ENCODE measurements at places on chromosomes 12 and 14. TPM values are rescaled to one million over a fixed set of nuclear protein-coding genes. Genes with fewer than 3 reads are reported as not detected.

C12orf54 gene
- total RNA-seq = 8.5 TPM

BATF gene
- 0.84 TPM for total RNA-seq

KLRC4 gene
- not detected for total RNA-seq

PROX2 gene
- total RNA-seq = not detected

POTEG gene
- not detected for total RNA-seq

NPFF gene
- not detected for total RNA-seq

PLCZ1 gene
- not detected for total RNA-seq

MAP3K9 gene
- 20.1 TPM for total RNA-seq

KCNJ8 gene
- total RNA-seq = 1.1 TPM

- peak; percentile 59 for ATAC-seq
Observed at GRCh38 chr12:28033538-28033915, 61.0 kb upstream of the PTHLH start.

GRCh38 chr14:29458547-29458946 lies 469.1 kb downstream of the PRKD1 start:
- ATAC-seq = no peak

DNA sequence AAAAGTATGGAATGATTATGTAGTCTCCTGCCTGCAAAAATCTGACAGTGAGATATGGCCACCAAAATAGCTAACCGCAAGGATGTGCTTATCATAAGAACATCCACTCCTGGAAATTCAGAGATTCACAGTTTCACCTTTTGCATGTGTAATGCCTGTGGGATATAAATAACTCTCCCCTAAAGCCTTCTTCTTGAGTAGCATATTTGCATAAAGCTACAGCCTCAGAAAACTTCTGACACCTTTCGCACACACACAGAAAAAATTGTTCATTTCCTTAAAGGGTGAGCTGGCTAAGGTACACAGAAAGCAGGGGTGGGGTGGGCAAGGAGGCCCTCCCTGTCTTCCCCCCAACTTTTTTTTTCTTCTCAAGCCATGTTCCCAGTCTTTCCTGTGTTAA lies 3.1 kb upstream of the IGF1 start:
- peak; percentile 17 for ATAC-seq

DNA sequence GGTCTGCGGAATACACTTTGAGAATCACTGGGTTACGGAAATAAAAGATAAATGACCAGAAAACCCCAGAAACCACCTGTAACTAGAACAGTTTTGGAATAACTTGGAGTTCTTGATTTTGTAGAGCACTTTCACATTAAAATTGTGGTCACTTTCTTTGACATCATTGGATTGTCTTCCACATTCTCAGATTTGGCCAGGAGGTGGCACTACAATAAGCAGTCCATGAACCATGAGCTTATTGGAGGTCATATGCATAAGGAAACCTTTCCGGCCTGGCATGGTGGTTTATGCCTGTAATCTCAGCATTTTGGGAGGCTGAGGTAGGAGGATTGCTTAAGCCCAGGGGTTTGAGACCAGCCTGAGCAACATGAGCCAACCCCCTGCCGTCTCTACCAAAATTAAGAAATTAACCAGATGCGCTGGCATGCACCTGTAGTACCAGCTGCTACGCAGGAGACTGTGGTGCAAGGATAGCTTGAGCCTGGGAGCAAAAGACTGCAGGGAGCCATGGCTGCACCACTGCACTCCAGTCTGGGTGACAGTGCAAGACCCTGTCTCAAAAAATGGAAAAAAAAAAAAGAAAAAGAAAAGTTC lies 107.7 kb upstream of the CAND1 start:
- peak; percentile 47 for ATAC-seq

- ATAC-seq = no peak
Observed at GRCh38 chr12:104182621-104183378, 32.8 kb upstream of the TXNRD1 start.

DNA sequence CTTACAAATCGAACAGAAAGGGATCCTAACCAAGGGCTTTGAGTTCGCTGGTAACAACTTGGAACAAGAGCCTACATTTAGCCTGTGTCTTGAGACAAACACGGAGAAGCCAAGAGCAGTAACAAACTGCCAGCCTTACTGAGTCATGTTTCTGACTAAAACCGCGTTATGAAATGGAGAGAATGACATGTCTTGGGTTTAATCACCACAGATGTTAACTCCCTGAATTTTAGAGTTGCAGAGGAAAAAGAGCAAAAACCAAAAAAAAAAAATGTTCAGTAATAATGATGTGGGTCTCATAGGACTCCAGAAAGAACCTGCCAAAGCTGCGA lies 1.0 kb downstream of the BLTP3B start:
- ATAC-seq = peak; percentile 74

GRCh38 chr12:14836336-14837210 lies 6.8 kb downstream of the ART4 start:
- ATAC-seq = peak; percentile 73

- peak; percentile 69 for ATAC-seq
Observed at GRCh38 chr12:23204933-23205778, 580.2 kb downstream of the ETNK1 start.

GRCh38 chr14:92021523-92021922 lies 18.3 kb downstream of the TRIP11 start:
- ATAC-seq = no peak

- ATAC-seq = peak; percentile 95
Observed at GRCh38 chr12:25276199-25276937, 25.6 kb upstream of the KRAS start.

DNA sequence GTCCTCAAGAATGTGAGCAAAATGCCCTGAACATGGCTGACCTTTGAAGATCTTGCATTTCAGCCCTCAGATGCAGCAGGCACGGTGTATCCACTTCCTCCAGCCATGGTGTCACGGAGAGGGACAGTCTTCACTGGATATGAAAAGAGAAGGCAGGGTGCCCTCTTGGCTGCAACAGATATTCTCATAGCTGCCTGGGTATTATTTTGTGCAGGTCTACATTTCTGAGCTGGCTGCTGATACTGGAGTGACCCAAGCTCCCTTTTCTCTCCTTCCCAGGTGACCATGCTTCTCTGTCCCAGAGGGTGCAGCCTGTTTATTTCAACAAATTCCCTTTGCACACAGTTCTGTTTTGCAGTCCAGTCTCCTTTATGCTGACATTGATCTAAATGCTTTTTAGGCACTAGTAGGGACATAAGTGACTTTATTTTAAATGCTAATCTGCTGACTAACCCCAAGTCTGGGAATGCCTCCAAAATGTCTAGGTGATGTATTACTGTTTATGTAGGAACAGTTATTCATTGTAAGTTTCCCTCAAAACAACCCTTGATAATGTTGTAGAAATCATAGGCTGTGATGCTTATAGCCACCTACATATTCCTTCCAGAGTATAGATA lies 17.4 kb upstream of the PYGL start:
- ATAC-seq = peak; percentile 63

DNA sequence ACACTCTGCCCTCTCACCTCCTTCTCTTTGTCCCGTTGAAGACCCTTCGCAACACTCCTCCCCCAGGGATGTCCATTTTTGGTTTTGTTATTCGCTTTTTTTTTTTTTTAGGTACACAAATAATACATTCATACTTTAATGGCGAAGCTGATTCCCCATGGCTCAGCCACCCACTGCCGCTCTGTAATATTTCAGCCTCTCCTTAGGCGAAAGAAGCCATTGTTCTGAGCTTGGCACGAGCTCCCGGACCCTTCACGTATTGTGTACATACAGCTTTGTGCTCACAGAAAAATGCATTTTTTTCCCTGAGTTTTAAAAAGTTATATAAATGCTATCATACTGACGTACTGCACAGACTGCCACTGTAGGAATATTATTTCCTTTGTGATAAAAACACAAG lies 115.0 kb downstream of the TMEM132C start:
- ATAC-seq = no peak

DNA sequence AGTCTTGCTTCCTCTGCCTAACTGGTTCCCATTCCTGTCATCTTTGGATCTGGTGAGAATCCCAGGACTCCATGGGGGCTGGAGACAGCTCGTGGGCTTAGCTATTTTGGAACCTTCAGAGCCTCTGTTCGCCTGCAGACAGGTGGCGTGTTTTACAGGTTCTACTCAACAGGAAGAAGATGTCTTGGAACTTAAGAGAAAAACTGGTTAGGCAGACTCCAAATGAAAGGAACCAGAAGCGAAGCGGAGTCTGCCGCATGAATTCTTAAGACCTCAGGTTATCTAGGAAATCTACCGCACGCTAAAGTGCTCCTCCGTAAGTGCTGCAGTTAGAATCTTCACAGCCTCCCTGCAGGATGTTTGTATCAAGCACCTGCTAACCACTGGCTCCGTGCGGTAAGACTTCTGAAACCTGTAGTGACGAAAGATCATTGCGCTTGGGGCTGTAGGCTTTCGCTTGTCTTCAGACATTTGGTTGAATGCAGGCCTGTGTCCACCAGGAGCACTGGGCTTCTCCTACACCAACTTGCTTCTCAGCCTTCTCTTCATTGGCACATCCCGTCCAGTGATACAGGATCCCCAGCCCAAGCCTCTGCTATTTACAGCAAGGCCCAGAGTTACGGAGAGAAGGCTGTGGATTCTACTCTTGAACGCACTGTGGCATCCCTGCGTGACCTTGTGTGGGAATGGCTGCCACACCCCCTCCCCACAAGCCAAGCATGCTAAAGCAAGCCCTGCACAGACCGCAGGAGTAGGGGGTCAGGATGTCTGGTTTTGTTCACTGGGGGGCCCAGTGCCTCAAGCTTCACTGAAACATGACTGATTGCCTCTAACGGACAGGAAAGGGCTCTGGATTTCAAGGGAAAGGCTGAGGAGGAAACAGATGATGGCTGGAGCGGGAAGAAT lies 35.0 kb downstream of the ACADS start:
- no peak for ATAC-seq

GRCh38 chr12:41442896-41443295 lies 254.8 kb downstream of the PDZRN4 start:
- ATAC-seq = no peak

DNA sequence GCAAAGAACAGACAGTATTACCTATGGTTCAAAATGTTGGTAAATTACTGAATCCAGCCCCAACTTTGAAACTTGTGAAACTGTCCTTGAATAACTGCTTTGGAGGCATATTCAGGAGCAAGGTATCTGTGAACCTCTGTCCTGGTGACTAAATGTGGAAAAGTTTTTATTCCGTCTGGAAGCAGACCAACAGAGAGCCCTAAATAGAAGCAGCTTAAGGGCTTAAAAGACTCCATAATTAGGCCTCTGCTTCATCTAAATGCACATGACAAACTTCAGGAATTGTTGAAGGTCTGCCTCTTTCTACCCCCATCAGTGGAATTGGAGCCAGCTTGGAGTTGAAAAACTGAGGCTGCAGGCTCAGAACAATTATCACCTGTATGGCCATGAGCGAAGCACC lies 276.5 kb downstream of the KCNH5 start:
- no peak for ATAC-seq

Data from esophagus mucosa (tissue), 1 donor.